ENCODE measurements at places on chromosomes 2 and 18.

DNA sequence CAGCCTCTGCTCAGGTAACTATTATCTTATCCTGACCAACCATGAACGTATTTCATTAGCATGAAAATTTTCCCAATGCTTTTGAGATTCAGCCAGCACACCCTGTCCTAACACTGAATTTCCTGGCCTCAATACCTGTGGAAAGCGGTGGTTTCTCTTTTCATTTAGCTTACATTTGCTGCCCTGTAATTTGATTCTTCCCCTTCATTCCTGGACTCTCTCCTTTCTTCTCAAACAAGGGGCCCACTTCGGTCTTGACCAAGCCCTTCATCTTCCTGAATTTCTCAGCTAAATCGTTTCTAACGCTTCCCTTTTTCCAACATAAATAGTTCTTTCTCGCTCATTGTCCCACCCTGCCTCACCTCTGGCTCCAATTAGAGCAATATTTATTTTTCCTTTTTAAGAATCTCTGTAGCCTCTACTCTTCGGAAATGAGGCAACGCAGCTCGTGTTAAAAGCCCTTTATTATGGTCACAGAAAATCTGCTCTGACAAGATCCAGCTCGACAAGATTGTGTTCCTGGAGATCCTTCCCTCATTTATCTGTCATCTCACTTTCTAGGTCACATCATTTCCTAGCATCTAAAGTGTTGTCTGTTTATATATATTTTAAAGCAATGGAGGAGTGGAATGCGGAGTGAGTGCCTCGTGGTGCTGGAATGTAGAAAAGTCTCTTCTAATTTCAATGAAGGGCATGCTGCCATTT is 49.5 kb upstream of the BCL11A start:
- no peak for DNase-seq

DNA sequence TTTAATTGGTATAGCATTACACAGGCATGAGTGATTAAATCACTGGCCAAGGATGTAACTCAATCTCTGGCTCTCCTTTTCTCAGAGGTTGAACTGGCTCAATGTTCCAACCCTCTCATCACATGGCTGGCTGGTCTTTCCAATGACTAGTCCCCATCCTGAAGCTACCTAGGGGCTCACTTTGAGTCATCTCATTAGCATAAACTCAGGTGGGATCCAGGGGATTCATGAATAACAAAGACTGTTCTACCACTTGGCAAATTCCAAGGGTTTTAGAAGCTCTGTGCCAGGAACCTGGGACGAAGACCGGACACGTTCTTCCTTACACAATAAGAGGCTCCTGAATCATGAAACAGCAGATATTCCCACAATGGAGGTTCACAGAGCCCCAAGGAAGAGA is 145.0 kb upstream of the SPATS2L start:
- DNase-seq = no peak

GRCh38 chr2:11551569-11552259 is 17.9 kb downstream of the GREB1 start:
- DNase-seq = no peak

DNA sequence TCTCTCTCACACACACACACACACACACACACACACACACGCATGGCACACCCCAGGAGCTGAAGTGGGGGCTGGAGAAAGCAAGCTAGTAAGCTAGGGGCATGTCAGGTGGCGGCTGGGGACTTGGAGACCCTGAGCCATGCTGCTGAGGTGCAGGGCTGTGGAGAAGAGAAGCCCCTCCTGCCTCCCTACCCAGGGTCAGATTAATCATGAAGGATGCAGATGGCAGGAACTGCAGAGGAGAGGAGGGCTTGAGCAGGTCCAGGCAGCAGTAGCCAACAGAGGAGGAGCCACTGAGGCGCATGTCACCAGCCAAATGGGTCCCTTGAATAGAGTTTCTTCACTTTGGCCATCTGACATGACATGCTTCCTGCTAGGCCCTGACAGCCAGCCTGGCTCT is 9.6 kb downstream of the EDAR start:
- no peak for DNase-seq

DNA sequence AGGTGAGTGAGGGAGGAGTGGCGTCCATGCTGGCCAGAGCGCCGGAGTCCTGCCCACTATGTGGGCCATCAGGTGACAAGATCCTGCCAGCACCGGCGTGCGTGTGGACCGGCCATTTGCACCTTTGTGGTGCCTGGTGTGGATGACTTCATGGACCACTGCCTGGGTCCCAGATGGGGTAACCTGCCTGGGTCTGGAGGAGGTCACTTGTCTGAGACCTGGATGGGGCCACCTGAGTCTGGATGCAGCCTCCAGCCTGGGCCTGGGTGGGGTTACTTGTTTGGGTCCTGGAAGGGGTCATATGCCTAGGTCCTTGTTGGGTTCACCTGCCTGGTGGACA is 299.6 kb downstream of the NDUFA10 start:
- DNase-seq = no peak

DNA sequence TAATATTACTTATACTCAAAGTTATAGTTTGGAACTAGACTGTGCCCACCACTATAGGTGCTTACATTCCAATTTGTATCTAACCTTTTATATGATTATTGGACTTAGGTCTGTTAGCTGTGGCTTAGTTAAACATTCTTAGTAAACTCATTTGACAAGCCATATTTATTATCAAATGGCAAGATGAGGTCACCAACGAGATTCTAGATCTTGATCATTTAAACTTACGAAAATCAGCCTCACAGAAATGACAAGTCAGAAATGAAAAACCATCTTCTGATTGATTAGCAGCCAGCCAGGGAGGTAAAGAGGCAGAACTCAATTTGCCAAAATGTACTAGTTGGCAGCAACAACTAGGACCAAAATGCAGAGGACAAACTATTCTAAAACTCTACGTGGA is 100.4 kb upstream of the STK17B start:
- DNase-seq = no peak

GRCh38 chr18:8290435-8290834 is 318.8 kb upstream of the RAB12 start:
- DNase-seq = no peak

DNA sequence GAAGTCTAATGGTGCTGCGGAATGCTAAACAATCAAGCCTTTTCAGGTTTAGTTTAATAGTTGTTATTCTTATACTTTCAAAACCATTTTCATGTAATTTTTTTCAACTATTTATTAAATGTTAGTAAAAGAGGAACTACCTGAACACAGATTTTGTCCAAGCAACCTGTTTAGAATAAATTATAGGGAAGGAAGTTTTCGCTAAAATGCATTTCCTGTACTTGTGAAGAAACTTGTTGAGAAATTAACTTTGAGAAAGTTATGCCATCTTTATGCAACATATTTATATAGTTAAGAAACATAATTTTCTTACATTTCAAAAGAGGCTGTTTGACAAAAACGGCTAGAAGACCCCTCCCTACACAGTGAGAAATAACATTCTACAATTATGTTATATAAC is 16.6 kb downstream of the MAP4K4 start:
- no peak for DNase-seq

Data from GOT3 (cell line).